HFFc6 (cell line): ENCODE measurements at places on chromosomes 5 and 9. TPM values are rescaled to one million over a fixed set of nuclear protein-coding genes. Genes with fewer than 3 reads are reported as not detected.
A peak's percentile ranks its signal among the peaks of the same experiment; 100 is the strongest.

Gene RNF183
- not detected in 2 replicates for total RNA-seq

Gene GSN
- 295 to 406 TPM (median 338 TPM) in 3 replicates for total RNA-seq

Gene MXD3
- 8.9 to 15.0 TPM (median 14.3 TPM) in 3 replicates for total RNA-seq

Gene PRSS3
- 20.2 to 41.3 TPM (median 29.5 TPM) in 3 replicates for total RNA-seq

GRCh38 chr9:19641046-19641445, 147.8 kb downstream of the SLC24A2 start:
- H3K4me1 ChIP-seq = no peaks in the 10 kb centered on the region
- H3K36me3 ChIP-seq = no peaks in the 10 kb centered on the region
- no peaks in the 10 kb centered on the region; the same call in 1 of the 2 replicates for H3K27me3 ChIP-seq
- DNase-seq = no peak
- H3K4me3 ChIP-seq = no peak overlapping the region
- no peak overlapping the region for H3K27ac ChIP-seq

GRCh38 chr9:106828070-106828469, 34.9 kb upstream of the ZNF462 start:
- no peaks in the 10 kb centered on the region for H3K4me1 ChIP-seq
- DNase-seq = no peak
- peaks cover 1% of the 10 kb centered on the region; the same call in 1 of the 2 replicates for H3K27me3 ChIP-seq
- H3K36me3 ChIP-seq = no peaks in the 10 kb centered on the region
- H3K27ac ChIP-seq = no peak overlapping the region

DNA sequence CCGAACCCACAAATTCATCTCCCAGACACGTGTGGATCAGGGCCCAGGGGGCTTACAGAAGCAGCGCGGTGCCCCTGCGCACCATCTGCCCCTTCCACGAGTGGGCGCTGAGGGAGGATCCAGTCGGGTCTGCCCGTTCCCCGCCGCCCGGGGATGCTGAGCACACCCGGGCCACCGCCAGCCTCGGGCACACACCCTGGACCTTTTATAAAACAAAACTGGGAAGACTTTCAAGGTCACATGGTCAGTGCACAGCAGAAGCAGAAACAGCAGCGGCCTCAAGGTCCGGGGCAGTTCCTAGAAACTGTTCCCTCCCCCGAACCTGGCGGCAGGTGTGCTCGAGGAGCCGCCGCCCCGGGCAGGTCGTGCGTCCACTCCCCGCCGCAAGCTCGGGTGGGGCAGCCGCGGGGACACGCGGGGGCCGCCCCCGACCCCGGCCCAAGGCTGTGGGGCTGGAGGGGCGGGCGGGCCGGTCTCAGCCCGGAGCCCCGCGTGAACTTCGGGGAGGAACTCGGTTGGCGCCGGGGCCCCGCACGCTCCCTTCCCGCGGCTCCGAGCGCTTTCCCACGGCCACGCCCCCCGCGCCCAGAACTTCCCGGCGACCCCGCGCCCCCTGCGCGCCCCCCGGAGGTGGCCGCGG, 633 bp upstream of the PPP1R26 start:
- DNase-seq = no peak
- peak overlapping the region; percentile 84 for H3K4me3 ChIP-seq
- peaks cover 21% of the 10 kb centered on the region for H3K4me1 ChIP-seq
- H3K27ac ChIP-seq = peak overlapping the region; percentile 40
- no peaks in the 10 kb centered on the region for H3K36me3 ChIP-seq

GRCh38 chr5:30874241-30875034, 319.0 kb upstream of the CDH6 start:
- no peak overlapping the region for H3K27ac ChIP-seq
- no peak for DNase-seq
- H3K4me1 ChIP-seq = no peaks in the 10 kb centered on the region
- H3K36me3 ChIP-seq = no peaks in the 10 kb centered on the region
- no peak overlapping the region for H3K4me3 ChIP-seq

DNA sequence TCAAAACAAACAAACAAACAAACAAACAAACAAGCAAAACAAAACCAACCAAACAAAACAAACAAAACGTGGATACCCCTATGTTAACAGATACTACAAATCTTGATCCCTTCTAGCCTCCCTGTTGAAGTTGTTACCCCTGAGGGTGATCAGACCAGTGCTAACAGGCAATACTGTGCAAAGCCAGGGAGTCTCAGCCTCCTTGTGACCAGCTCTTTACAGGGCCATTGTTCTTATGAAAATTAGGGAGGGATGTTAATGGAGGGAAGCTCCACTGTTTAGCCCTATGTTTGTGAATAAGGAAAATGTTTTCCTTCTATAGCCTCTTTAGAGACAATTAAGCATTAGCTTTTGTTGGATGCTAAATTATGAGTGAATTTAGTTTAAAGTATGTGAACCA, 1072.1 kb upstream of the WWC1 start:
- no peak for DNase-seq
- no peaks in the 10 kb centered on the region for H3K4me1 ChIP-seq
- no peaks in the 10 kb centered on the region for H3K27me3 ChIP-seq
- H3K36me3 ChIP-seq = no peaks in the 10 kb centered on the region
- no peak overlapping the region for H3K27ac ChIP-seq
- no peak overlapping the region for H3K4me3 ChIP-seq
